ENCODE measurements at places on chromosomes 7 and 10.

GRCh38 chr7:105760551-105761447, 115.6 kb downstream of the ATXN7L1 start:
- DNase-seq, result no peak

GRCh38 chr10:102497545-102497944, 5.0 kb downstream of the ACTR1A start:
- DNase-seq, result no peak

GRCh38 chr7:68015122-68015977, 1018.7 kb downstream of the TYW1 start:
- DNase-seq, result no peak

- DNase-seq, result no peak
Measured at GRCh38 chr7:67484244-67484751, 487.7 kb downstream of the TYW1 start.

GRCh38 chr10:62911210-62911963, 95.2 kb upstream of the EGR2 start:
- no peak for DNase-seq

GRCh38 chr7:138460176-138460648, at the start of gene TRIM24:
Gene TRIM24, plus strand, starts transcription at chr7:138460259. Its CDS starts 290 bp downstream, at chr7:138460549.
- DNase-seq, result peak; percentile 49

DNA sequence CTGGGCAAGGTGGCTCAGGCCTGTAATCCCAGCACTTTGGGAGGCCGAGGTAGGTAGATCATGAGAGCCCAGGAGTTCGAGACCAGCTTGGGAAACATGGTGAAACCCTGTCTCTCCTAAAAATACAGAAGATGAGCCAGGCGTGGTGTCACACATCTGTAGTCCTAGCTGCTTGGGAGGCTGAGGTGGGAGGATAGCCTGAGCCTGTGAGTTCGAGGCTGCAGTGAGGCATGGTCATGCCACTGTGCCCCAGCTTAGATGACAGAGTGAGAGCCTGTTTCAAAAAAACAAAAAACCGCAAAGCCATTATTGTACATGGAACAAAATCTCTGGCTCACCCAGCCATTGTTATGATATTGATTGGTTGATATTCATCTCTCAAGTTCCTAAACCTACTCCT, 53.7 kb downstream of the KMT2E start:
- DNase-seq, result no peak

DNA sequence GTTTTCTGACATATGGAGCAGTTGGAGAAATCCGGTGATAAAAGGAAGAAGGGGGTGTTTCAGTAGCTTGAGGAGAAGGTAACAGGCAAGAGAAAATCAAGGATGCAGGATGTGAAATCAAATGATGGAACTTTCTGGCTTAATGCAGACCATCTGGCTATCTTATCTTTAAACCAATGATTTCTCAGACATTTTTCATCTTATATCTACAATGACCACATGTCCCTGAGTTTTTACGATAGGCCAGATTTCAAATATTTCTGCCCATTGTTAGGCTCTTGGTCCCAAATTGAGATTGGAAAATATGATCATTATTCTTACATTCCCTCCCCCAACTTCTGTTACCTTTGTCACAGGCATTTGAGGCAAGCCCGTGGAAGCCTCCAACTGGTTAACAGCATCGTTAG, 486.8 kb downstream of the SUGCT start:
- DNase-seq, result no peak

GRCh38 chr10:124084708-124085107, 8.7 kb downstream of the CHST15 start:
- no peak for DNase-seq

- DNase-seq, result no peak
Measured at GRCh38 chr7:71521506-71521905, 389.6 kb downstream of the GALNT17 start.

GRCh38 chr10:46560381-46560780, 3.9 kb upstream of the GPRIN2 start:
- DNase-seq, result no peak

DNA sequence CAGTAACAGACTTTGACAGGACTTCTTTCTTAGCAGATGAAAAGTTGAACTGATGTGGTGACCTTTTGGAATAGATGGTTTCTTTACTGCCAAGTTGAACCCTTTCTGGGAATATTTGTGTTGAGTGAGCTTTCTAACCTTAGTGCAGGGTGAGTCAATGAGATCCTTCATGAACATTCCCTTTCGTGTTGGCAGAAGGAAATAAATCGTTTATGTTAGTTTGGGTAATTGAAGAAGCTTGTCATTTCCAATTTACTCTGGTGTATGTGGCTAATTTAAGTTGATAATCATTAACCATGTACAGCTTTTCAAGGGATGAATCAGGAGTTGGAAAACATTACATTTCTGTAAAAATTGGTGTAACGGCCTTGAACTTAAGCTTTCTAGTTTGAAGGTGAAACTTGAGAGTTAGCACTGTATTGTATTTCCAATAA, 43.4 kb downstream of the PTTG1IP2 start:
- no peak for DNase-seq

DNA sequence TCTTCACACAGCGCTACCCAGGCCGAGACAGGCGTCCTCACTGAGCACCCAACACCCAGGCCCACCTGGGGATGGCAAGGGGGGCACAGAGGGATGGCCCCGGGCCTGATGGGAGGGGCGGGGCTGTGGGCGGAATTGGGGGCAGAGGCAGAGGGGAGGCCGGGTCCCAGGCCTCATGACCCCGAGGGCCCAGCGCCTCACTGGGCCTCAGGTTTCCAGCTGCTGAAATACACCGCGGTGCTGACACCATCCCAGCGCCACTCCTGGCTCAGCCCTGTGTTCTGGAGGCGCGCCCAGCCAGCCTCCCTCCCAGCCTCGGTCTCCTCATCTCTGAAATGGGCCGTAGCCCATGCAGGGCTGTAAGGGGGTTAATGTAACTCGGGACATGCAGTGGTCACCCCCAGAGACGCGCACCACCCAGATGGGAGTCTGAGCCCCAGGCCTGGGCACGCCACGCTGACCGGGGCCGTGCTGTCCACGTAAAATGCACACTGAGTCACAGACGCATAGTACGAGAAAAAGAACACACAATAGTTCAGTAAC, 82.3 kb downstream of the UNCX start:
- DNase-seq, result no peak
